Left renal pelvis (tissue), 4 donors: ENCODE measurements at places on chromosomes 12 and 14.

DNA sequence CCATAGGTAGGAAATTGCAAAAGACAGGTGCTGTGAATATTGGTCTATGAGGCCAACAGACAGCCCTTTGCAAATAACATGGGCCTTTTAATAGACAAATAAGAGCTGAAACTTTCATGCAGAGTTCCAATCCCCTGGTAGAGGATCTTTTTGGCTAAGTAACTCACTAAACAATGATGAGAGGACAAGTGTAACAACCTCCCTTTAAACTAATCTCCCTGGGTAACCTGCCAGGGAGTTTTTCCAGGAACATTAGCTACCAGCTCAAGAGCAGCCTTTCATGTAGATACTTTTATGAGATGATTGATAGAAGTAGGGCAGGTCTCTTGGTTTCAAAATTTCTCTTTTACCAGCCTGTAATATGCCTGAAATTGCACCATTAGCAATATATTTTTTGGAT is 13.8 kb upstream of the CACNA1C start:
- no peak for DNase-seq

DNA sequence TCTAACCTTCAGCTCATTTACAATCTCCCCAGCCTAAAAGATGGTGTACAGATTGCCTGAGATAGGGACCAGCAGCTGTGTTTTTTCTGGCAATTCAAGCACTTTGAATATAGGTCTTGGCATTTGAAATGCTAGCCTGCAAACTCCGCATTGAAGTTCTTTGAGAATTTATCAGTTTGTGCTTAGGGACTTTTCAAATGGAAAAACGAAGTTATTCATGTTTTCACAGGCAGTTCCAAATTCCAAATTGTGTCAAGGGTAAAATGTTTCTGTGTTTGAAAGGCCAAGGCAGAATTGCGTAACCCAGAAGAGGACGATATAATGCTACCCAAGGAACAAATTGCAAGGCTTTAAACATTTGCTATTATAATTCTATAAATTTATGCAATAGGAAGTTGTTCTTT is 168.9 kb upstream of the RASSF8 start:
- no peak for DNase-seq

- no peak for DNase-seq
Measured at GRCh38 chr14:100393362-100393761, 70.2 kb downstream of the SLC25A47 start.

GRCh38 chr14:45651890-45652289 is 398.9 kb upstream of the MIS18BP1 start:
- no peak for DNase-seq

DNA sequence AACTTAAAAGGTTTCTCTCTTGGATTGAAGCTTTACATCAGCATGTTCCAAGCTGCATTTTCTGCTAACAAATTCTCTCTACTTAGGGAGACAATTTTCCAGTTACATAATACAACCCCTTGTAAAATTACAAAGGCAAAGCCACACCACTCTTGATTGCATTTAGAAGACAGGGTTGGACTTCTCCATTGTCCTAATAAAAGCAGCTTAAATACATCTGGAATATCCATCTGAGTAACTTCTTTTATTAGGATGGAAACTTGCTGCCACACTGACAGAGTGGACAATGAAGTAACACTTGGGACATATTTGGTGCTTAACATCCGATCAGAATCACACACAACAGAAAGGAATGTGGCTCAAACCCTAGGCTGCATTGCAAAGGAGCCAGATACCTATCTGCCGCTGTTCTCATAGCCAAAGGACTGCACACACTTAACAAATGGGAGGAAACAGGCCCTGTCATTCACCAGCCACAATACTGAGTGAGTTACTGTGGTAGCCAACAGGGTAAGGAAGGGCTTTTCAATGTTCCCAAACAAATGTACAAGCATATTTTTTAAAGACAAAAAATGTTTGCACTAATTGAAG is 157.2 kb downstream of the PAX9 start:
- no peak for DNase-seq
